ENCODE measurements at places on chromosomes 5 and 9.

- H3K27ac ChIP-seq: no peak overlapping the region
- H3K4me3 ChIP-seq: no peak overlapping the region
- H3K27me3 ChIP-seq: no peaks in the 10 kb centered on the region
- H3K36me3 ChIP-seq: no peaks in the 10 kb centered on the region
- DNase-seq: no peak
- no peaks in the 10 kb centered on the region for H3K4me1 ChIP-seq
These were observed 210.7 kb upstream of the SLC24A2 start for GRCh38 chr9:19999491-20000057.

DNA sequence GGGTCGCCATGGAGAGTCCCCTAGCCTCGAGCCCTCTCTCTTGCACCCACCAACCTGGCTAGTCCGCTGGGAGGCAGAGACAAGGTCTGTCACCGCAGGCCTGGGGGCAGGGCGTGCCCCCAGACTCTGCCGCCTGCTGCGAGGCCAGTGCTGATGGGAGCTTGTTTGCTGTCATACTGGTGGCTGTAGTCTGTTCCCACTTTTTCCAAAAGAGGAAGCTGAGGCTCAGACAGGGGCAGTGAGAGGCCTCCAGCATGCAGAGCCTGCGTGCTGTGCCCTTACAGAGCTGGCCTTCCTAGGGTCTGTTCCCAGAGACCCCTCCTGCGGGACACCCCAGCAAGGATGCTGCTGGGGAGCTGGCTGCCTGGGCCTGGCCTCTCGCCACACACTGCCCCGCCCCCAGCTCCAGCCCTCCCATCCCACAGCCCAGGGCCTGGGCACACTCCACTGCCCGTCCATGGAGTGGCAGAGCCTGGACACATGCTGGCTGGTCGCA is 21.0 kb upstream of the SUSD3 start:
- no peak for DNase-seq
- peaks cover 3% of the 10 kb centered on the region for H3K27me3 ChIP-seq
- H3K4me1 ChIP-seq: no peaks in the 10 kb centered on the region

- DNase-seq: no peak
- H3K4me1 ChIP-seq: peaks cover 6% of the 10 kb centered on the region
- H3K27me3 ChIP-seq: peaks cover 9% of the 10 kb centered on the region
- H3K4me3 ChIP-seq: no peak overlapping the region
- no peak overlapping the region for H3K27ac ChIP-seq
These were observed 117.5 kb upstream of the CPEB4 start for GRCh38 chr5:173770637-173771036.

- no peak for DNase-seq
- no peaks in the 10 kb centered on the region for H3K4me1 ChIP-seq
- H3K27ac ChIP-seq: no peak overlapping the region
- no peak overlapping the region for H3K4me3 ChIP-seq
- H3K27me3 ChIP-seq: no peaks in the 10 kb centered on the region
These were observed 159.5 kb upstream of the ERCC6L2 start for GRCh38 chr9:95715868-95716435.

GRCh38 chr5:178869577-178869976 is 9.8 kb downstream of the ZNF354B start:
- H3K27me3 ChIP-seq: no peaks in the 10 kb centered on the region
- H3K4me1 ChIP-seq: no peaks in the 10 kb centered on the region
- H3K4me3 ChIP-seq: no peak overlapping the region
- H3K27ac ChIP-seq: no peak overlapping the region

DNA sequence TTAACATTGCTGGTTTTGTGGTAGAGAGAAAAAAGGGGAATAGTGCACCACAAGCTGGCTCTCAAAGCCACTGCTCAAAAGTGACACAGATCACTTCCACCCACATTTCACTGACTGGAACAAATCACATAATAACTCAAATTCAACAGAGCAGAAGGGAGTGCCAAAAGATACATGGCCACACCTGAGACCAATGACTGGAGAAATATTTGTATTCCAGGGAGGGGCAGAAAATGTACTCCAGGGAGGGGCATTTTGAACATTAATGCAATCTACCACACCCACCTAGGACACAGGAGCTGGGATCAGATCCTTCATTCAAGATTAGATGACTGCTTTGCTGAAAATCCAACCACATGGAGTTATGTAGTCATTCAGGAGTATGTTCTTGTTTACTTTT is 44.8 kb upstream of the ALDOB start:
- peaks cover 94% of the 10 kb centered on the region for H3K4me1 ChIP-seq
- H3K36me3 ChIP-seq: peaks cover 10% of the 10 kb centered on the region
- no peak for DNase-seq
- no peaks in the 10 kb centered on the region for H3K27me3 ChIP-seq
- H3K27ac ChIP-seq: peak overlapping the region; percentile 90
- peak overlapping the region; percentile 36 for H3K4me3 ChIP-seq

- H3K36me3 ChIP-seq: no peaks in the 10 kb centered on the region
- no peak overlapping the region for H3K27ac ChIP-seq
- H3K4me1 ChIP-seq: no peaks in the 10 kb centered on the region
- DNase-seq: no peak
- no peaks in the 10 kb centered on the region for H3K27me3 ChIP-seq
- no peak overlapping the region for H3K4me3 ChIP-seq
These were observed 212.4 kb upstream of the MEF2C start for GRCh38 chr5:89095341-89095740.

- peaks cover 56% of the 10 kb centered on the region for H3K36me3 ChIP-seq
- no peak overlapping the region for H3K4me3 ChIP-seq
- no peak for DNase-seq
- no peak overlapping the region for H3K27ac ChIP-seq
These were observed 54.3 kb downstream of the TLE1 start for GRCh38 chr9:81634915-81635516.
